Occipital lobe (tissue), 3 donors: ENCODE measurements at places on chromosomes 11 and 22.

GRCh38 chr11:16310943-16311342 is 45.4 kb downstream of the SOX6 start:
- DNase-seq: no peak

- DNase-seq: no peak
Observed at GRCh38 chr22:27750584-27751265, 50.8 kb downstream of the MN1 start.

DNA sequence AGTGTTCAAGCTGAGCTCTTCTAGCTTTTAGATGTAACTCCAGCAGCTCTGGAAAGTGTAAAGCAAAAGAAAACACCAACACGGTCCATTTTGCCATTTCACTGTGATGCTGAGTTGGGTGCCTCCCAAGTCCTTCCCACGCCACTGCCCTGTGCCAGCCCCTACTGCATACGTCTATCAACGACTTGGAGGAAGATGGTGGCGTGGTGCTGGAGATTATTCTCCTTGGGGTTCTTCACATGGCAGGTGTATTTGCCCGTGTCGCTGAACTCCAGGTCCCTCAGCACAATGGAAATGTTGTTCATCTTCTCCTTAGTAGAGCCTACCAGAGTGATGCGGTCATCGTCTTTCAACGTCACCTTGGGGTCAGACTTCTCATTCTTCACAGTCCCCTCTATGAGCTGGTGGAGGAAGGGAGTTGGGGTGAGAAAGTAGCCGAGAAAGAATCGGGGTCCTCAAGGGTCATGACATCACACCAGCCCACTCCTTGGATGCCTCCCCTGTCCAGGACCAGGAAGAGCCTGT is 8.9 kb downstream of the SCN4B start:
- DNase-seq: no peak

- DNase-seq: no peak
Observed at GRCh38 chr11:62592989-62593421, 1.7 kb upstream of the TUT1 start.

DNA sequence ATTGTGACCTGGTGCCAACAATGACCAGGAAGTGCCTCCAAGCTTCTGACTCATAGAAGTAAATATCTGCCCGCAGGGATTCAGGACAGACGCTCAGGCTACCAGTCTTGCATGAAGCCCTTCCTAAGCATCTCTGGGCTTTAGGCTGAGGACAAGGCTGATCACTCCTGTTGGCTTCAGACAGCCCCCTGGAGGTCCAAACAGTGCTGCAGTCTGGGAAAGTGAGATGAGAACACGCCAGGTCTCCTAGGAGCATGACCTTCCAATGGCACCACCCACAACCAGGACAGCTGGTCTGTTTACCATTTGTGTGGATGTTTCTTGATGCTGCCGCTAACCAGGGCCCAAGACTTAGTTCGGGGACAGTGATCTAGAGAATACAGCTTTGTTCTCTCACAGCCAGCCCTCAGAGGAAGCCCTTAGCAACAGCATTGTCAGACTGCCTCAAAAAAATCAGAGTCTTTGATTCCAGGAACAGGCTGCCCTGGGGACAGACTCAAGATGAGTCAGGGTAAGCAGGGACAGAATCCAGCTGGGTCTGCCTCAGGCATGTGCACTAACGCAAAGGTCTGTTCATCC is 111.2 kb downstream of the ZNF280B start:
- no peak for DNase-seq

DNA sequence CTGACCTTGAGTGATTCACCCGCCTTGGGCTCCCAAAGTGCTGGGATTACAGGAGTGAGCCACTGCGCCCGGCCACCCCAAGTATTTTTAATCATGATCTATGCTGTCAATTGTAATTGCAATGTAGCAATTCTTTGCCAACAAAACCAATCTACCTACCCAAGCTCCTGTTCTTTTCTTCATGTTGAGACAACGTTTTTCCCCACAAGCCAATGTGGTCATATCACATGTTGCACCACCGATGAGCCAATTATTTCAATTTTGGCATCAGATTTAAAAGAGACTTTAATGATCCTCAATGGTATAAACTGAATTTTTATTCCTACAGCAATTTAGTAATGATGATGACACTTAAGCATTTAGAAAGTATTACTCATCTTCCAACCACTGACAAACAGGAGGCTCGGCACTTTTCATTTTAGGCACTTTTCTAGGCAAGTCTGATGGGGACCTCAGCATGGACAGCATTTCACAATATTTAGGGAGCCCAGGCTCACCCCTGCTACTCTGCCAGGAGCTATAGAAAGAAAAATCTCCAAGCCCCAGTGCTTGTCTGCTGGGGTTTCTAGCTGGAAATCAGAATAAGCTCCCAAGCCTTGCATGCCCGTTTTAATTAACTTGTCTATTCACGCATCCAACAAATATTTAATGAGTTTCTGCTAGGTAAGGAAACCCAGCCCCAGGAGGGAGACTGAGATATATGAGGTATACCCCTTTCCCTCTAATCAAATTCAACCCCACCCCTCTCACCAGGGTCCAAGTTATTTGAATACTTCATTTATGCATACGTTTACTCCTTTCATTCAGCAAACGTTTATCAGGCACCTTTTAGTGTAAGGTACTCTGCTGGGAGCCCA is 291.4 kb downstream of the ST3GAL4 start:
- no peak for DNase-seq

DNA sequence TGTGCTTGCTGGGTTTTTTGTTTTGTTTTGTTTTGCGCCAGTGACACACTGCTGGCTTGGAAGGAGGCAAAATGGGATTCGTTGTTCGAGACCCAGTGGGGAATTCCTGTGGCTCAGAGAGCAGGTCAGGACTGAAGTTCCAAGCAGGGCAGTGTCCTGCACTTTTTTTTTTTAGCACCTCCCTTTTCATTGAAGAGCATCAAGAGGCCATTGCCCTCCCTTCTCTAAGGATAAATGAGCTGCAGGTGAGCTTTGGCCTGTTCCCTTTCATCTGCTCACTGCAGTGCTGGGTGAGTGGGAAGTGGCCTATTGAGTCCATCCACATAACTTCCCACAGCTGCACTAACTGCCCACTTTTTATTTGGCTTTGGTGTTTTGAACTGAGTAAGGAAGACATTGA is 87.8 kb downstream of the ARHGAP42 start:
- DNase-seq: no peak

DNA sequence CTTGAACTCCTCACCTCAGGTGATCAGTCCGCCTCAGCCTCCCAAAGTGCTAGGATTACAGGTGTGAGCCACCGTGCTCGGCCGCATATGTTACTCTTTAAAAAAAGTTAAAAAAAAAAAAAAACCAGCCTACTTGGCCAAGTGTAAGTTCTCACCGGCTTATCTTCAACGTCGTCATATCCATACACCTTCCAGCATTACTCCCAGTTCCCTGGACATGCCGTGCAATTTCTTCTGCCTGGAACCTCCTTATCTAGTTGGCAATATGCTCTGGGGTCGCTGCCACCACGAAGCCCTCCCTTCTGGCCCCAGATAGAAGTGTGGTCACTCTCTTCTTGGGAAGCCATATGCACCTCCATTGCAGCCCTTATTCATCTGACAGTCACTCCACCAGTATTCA is 36.3 kb upstream of the CBX7 start:
- no peak for DNase-seq
